Neural progenitor cell (in vitro differentiated cells): ENCODE measurements at places on chromosomes 16 and 17. TPM values are rescaled to one million over a fixed set of nuclear protein-coding genes. Genes with fewer than 3 reads are reported as not detected.

DOC2B gene
- total RNA-seq: 0.31 and 0.34 TPM in 2 replicates

WNT9B gene
- total RNA-seq: 0.12 TPM in 1 of 2 replicates, not detected in the other

GPRC5C gene
- 13.5 and 42.0 TPM in 2 replicates for total RNA-seq

GRCh38 chr17:59001158-59001814 is 105.4 kb downstream of the TRIM37 start:
- DNase-seq: no peak

DNA sequence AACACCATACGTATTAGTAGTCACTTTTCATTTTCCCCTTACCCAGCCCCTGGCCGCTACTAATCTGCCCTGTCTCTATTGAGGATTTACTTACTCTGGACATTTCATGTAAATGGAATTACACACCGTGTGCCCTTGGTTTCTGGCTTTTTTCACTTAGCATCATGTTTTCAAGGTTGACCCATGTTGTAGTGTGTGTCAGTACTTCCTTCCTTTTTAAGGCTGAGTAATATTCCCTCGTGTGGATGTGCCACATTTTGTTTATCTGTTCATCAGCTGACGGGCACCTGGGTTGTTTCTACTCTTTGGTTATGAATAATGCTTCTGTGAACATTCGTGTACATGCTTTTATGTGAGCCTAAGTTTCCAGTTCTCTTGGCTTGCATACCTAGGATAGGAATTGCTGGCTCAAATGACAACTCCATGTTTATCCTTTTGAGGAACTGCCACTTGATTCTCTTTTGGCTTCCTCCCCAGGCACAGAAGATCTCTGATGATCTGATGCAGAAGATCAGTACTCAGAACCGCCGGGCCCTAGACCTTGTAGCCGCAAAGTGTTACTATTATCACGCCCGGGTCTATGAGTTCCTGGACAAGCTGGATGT is 7.7 kb downstream of the PSMD3 start:
- no peak for DNase-seq

- no peak for DNase-seq
Measured at GRCh38 chr17:17419631-17420030, 57.2 kb upstream of the MED9 start.

- DNase-seq: peak; percentile 83
Measured at GRCh38 chr17:43766413-43767052, 7.9 kb upstream of the SOST start.

GRCh38 chr16:740764-741505 is at the start of gene CIAO3:
Gene CIAO3 (minus strand): TSS chr16:740997. CDS start chr16:740985, 12 bp downstream.
- DNase-seq: peak; percentile 97

DNA sequence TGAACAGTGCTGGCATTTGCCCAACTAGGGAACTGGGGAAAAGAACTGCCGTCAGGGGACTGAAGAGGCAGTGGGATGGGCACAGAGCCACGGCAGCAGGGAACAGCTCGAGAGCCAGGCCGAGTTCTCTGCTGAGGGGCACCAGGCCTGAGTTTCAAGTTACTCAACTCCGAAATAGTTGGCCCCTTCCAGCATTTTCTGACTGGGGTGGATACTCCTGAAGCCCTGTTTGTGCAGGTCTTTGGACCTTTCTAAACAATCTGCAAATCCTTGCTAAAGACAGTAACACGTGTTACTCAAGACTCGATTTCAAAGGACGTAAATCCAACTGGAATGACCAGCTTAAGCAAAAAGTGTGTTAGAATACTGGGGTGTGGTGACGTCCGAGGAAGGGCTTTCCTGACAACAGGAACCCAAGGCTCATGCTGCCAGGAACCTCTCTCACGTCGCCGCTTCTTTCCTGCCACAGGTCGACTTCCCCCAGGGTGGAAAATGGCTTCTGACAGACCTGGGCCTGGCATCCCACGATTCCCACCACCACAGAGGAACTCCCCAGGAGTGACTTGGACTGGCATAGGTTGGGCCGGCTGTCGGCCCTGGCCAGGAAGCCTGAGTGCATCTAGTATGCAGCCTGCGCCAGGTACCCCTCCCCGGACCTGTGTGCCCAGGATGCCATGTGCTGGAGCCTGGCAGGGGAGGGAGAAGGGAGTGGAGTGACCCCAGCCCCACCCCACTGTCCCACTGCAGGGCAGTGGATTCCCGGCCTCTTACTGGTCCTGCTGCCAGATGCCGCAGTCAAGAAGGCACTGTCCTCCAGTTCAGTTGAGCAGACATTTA is 71.9 kb downstream of the N4BP1 start:
- no peak for DNase-seq
